ENCODE measurements at places on chromosomes 2 and 18.
A peak's percentile ranks its signal among the peaks of the same experiment; 100 is the strongest.

- DNase-seq = no peak
These were observed 316.5 kb downstream of the EN1 start for GRCh38 chr2:118530976-118531375.

- DNase-seq = no peak
These were observed 79.8 kb downstream of the CIB4 start for GRCh38 chr2:26561376-26561775.

- no peak for DNase-seq
These were observed 59.6 kb downstream of the KCTD18 start for GRCh38 chr2:200450288-200450687.

- no peak for DNase-seq
These were observed 43.7 kb upstream of the DARS1 start for GRCh38 chr2:136029149-136029548.

GRCh38 chr2:10906926-10907625 is 4.7 kb upstream of the KCNF1 start:
- no peak for DNase-seq

- no peak for DNase-seq
These were observed 79.4 kb downstream of the EPAS1 start for GRCh38 chr2:46376586-46376985.

- DNase-seq = no peak
These were observed 147.5 kb upstream of the BCL2L11 start for GRCh38 chr2:110973262-110973661.

- no peak for DNase-seq
These were observed 74.7 kb upstream of the RAB6C start for GRCh38 chr2:129904532-129905446.

DNA sequence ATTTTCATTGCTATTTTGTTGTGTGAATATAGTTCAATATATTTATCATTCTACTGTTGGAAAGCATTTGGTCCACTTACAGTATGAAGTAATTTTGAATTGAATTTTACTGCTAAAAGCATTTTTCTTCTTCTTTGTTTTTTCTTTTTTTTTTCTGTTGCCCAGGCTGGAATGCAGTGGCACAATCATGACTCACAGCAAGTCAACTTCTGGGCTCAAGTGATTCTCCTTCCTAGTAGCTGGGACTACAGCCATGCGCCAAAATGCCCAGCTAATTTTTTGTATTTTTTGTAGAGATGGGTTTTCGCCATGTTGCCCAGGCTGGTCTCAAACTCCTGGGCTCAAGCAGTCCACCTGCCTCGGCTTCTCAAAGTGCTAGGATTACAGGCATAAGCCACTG is 2.4 kb upstream of the ETAA1 start:
- no peak for DNase-seq

GRCh38 chr2:237455764-237456163 is 31.3 kb upstream of the MLPH start:
- DNase-seq = no peak

GRCh38 chr2:197281421-197281820 is 29.2 kb downstream of the ANKRD44 start:
- no peak for DNase-seq

DNA sequence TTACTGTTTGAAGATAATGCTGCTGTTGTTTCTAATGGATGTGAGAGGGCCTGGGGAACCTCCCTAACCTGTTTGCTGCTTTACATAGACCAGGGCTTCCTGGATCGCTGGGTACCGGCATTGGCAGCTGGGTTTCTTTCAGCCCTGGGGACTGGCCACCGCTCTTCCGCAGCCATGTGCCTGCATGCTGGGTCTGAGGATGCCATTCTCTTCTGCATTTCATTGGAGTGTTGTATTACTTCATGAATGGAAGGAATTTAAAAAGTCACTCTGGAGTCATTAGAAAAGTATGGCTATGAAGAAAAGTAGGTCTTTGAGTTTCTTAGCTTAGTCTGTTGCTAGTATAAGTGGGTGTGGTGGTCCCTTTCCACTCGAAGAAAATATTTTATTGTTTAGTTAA is 107.3 kb upstream of the MGAT5 start:
- DNase-seq = no peak

DNA sequence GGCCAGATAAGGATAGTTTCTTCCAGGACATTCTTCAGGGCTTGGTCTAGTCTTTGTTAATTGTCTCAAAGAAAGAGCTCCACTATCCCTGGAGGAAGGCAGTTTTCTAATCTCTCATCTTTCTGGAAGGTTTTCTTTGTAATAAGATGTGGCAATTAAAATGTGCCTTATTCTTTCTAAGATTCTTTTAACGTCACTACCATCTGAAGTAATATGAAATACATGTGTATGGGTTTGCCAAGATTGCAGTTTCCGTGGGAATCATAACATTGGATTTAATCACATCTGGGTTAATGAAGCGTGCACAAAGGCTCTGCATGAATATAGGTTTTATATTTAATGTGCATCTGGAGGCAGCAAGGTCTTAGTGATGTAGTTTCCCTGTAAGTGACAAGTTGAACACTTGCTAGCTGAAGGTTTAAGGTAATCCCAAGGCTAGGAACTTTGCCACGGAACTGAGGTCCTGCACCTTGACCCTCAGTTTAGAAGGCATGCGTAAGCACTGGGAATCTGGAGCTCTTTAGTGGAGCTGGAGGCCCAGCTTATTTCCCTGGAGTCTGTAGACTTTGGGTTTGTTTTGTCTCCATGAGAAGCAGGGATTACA is 25.7 kb downstream of the DIS3L2 start:
- no peak for DNase-seq

DNA sequence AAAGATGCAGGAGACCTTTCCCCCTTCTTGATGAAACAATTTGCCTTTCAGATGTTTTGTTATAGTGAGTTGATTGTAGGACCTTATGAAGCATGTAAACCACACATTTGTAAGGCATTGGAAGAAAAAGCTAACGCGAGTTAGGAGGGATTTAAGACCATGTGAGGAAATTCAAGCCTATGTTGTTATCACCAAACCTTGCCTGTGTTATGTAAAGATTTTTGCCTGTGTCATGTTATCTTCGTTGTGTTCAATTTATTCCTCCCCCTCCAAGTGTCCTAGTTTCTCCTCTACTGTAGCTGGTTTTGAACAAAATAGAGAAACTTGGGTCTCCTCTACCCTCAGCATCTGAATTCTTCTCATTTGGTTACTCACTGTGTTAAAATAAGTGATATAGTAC is 173.0 kb downstream of the NEDD4L start:
- DNase-seq = no peak

DNA sequence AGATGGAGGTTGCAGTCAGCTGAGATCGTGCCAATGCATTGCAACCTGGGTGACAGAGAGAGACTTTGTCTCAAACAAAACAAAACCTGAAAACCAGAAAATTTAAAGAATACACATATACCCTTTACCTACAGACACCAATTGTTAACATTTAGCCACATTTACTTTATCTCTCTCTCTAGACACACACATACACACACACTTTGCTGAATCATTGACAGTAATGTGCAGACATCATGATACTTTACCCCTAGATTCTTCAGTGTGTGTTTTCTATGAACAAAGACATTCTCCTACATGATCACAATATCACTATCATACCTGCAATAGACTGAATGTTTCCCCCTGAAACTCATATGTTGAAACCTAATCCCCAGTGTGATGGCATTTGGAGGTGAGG is 10.2 kb upstream of the CFLAR start:
- DNase-seq = no peak

- peak; percentile 14 for DNase-seq
These were observed 758 bp downstream of the SCLY start for GRCh38 chr2:238061315-238062202.

GRCh38 chr2:212618636-212619035 is 80.0 kb upstream of the ERBB4 start:
- no peak for DNase-seq

GRCh38 chr2:173874003-173874893 is 90.9 kb downstream of the SP3 start:
- no peak for DNase-seq

DNA sequence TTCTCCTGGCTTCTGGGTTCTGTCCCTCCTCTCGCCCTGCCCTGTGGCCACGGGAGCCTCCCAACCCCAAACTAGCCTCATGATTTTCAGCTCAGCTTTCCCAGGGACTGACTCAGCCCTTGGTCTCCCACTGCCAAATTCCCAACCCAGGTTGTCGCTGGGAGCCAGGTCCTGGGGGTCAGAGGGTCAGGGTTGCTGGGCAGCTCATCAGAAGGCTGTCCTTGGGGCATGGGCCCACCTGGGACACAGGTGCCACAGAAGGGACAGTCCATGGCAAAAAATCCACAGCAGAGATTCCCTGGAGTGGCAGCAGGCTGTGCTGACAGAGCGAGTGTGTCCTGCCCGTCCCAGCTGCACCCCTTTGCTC is 180.4 kb downstream of the TWIST2 start:
- DNase-seq = no peak

GRCh38 chr2:189142893-189143759 is 36.4 kb downstream of the COL5A2 start:
- DNase-seq = peak; percentile 14

DNA sequence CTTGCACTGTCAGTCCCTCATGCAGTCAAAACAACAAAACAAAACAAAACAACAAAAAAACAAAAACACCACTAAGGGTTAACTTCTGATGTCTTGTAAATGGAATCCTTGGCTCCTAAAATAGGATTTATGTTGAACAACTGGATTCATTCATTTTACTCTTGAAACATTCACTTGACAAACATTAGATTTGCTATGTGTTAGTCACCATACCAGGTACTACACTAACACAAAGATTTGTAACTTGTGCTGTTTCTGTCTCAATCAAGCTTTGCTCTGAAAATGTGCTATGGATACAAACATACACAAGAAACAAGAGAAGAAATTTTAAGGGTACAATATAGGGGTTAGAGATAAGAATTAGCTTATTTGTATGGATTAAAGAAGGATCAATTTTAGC is 812.8 kb downstream of the LRP1B start:
- DNase-seq = no peak

DNA sequence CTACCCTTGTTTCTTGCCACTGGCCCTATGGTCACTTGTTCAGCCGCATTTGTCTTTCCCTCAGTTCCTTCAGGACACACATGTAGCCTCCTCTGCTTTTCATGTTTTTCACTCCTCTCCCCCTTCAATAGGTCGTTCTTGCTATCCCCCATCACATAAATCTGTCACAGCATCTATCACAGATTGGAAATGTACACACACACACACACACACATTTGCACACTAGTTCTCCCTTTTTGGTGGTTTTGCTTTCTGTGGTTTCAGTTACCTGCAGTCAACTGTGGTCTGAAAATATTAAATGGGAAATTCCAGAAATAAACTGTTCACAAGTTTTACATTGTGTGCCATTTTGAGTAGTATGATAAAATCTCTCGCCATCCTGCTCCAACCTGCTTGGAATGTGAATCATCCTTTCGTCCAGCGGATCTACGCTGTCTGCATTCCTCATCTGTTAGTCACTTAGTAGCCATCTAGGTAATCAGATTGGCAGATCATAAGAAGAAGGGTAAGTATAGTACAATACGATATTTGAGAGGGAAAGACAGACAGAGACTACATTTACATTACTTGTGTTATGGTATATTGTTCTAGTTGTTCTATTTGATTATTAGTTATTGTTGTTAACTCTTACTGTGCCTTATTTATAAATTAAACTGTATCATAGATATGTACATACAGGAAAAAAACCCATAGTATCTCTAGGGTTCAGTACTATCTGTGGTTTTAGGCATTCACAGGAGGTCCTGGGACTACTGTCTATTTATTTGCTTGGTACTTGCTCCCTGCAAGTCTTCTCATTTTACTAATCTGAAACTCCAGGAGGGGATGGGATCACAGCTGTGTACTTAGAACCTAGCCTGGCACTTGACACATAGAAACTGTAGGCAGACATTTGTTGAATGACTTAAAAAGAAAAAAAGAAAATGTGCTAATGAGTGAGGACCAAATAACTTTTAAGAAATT is 86.1 kb upstream of the PNPT1 start:
- DNase-seq = no peak

DNA sequence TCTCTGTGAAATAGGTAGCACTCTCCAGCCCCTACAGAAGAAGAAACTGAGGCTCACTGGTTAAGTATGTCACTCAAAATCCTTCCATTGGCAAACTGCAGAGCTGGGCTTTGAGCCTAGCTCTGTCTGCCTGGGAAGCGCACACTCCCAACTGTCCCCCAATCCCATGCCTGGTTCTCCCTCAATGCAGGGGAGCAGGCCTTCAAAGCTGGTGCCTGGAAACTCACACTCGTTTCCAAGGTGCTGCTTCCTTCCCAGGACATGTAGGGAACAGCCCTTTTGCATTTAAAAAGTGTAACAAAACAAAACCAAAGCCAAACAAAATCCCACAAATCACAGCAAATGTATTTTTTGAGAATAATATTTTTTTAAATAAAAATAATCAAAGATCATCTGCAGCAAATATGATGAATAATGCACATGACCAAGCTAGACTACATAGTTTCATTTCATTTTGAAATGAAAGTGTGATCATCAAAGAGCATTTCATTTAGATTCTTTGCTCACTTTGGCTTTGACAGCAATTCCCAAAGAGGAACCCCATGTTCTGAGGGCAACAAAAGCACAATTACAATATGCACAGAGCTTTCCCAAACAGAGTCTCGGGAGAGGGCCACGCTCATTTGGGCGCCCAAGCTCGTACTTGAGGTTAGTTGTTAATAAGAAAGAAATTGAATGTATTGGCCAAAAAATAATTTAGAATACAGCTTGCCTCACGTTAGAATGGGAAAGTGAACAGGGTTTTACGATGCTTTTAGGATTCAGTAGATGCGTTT is 96.7 kb upstream of the ACKR3 start:
- no peak for DNase-seq
